ENCODE measurements at places on chromosomes 6 and 20. TPM values are rescaled to one million over a fixed set of nuclear protein-coding genes. Genes with fewer than 3 reads are reported as not detected.

Gene ID4
- 3.7 TPM for polyA plus RNA-seq

Gene FAM209A
- polyA plus RNA-seq = not detected

Gene MLIP
- not detected for polyA plus RNA-seq

Gene RWDD2A
- 3.7 TPM for polyA plus RNA-seq

Gene GINS1
- polyA plus RNA-seq = 31.7 TPM

GRCh38 chr6:14871221-14871620 is 374.6 kb upstream of the JARID2 start:
- no peak for DNase-seq

DNA sequence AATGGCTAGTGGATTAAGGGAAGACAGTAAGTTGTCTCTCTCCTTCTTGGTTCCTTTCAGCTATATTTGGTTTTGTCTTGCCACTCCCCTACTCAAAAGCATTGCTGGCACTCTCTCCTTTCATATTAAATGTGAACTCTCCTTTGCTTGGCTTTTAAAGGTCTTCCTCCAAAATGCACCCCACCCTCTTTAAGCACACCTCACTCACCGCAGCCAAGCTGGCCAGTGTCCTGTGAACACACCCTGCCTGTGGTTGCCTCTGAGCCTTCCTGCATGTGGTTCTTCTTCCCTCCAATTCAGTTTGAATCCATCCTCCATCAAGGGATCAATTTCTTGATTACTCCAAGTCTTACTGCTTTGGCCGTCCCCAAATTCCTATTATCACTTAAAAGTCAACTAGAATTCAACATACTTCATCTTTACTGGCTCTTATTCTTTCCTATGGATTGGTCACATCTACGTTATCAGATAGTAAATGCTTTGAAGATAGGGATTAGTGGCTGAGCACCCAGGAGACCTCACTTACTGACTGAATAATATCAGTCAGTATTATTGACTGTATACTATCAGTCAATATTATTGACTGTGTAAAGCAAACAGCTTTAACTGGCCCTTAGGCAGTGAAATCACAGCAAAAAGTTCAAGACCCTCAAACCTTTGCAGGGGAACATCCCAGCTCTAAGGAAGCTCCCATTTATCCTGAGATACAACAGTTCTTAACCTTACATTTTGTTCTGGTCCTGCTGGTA is 41.6 kb upstream of the SPDEF start:
- no peak for DNase-seq

DNA sequence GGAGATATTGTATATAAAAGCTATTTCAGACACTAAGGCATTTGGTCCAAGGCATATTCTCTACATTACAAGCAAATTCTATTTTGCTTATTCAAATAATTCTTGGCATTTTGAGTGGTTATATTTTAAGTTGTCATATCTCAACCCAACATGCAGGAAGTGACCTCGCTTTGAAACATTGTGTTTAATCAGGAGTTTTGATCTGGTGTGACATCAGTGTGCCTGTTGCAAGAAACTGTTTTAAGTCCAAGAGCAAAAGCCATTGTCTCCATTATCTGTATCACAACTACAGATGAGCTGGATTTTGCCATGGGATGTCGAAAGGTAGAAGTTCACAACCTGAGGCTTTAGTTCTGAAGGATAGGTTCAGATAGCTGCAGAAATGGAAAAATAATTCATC is 509.9 kb upstream of the ID4 start:
- no peak for DNase-seq

GRCh38 chr6:72787391-72788031 is 165.6 kb downstream of the KCNQ5 start:
- DNase-seq = peak; percentile 64

DNA sequence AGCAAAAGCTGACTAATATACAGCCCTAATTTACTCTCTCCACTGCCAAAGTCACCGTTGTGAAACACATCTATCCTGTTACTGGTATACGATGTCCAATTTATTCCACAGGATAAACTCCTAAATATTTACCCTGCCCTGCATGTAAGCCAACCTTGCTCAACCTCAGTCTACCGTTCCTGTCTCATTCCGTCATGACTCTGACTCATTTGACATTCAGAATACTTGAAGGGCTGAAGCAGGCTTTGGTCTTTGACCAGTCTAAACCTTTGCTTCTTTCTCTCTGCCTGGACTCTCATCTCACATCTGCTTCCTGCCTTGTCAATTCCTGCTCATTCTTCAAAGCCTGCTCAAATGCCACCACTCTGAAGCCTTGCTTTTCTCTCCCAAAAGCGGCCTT is 157.5 kb downstream of the SCP2D1 start:
- no peak for DNase-seq

- DNase-seq = no peak
Observed at GRCh38 chr6:26476896-26477295, 19.1 kb downstream of the BTN2A1 start.

- peak; percentile 1 for DNase-seq
Observed at GRCh38 chr20:11301699-11302098, 616.0 kb upstream of the BTBD3 start.

GRCh38 chr6:118298476-118299427 is 249.3 kb upstream of the PLN start:
- no peak for DNase-seq

DNA sequence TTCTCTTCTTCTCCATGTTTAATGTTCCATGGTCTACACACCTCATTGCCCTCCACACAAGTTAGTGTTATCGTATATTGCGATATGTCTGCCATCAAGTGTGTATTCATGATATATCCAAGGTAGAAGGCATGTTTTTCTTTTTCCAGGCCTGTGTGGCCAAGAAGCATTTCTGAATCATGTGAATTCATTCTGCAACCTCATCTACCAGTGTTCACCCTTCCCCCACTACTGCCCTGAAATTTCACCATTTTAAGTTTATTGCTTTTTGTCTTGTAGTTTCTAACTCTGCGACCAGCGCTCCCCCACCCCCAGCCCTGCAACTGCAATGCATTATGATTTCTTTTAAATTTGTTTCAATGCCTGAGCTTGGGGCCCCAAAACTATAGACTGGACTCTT is 618.0 kb upstream of the FLRT3 start:
- no peak for DNase-seq

GRCh38 chr6:3697609-3698008 is 53.9 kb downstream of the PXDC1 start:
- no peak for DNase-seq

DNA sequence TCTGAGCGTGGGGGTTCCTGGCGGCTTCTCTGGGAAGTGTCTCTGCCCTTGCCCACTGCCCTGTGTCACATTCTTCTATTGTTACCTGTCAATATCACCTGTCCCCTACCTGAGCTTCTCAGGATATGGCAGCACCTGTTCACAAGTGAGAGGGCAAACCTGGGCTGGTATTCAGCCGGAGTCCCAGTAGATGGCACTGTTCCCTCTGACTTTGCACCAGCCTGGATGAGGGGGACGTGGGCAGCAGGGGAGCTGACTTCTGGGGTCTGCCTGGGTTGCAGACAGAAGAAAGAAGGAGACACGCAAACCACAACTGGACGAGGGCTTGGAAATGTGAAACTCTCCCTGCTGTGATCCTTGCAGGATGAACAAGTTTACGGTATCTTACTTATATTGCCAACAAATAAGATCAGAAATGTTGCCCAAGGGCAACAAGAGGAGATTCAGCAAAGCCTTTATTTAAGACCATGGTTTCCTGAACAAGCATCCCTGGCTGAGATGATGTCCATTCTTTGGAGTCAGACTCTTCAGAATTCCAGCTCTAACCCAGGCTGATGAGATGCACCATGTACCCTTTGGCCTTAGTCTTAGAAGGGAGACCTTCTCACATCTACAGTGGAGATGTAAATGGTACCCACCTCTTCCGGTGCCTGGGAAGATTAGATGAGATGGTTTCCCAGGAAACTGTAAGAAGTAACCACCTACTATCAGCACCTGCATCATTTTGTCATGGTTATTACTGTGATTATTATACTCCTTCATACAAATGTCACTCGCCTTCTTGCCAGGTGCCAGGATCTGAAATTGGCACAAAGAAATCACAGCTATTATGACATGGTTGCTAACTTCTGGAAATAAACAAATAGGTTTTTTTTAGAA is 400.0 kb upstream of the CDH4 start:
- DNase-seq = peak; percentile 68

GRCh38 chr6:38170666-38171355 is 351.3 kb downstream of the ZFAND3 start:
- no peak for DNase-seq

DNA sequence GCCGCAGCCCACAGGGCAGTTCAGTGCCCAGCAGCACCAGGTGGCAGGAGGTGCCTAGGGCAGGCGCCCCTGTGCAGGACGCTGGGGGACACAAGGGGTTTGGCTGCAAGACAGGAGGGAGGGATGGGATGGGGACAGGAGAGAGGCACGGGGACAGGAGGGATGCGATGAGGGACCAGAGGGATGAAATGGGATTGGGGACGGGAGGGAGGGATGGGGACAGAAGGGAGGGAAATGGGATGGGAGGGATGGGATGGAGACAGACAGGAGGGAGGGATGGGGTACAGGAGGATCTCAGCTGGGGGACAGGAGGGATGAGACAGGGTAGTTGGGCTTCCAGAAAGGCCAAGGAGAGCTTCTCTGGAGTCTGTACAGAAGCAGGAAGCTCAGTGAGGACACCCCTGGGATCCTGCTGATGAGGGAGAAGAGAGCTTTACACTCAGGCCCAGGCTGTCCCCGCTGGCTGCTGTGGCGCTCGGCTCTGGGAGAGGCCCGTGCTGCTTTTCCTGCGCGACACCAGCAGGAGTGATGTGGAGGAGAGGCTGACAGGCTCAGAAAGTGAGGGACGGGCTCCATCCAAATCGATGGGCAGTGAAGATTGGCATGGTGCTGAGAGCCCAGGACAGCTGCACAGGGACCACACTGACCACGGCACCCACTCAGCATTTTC is 400.8 kb downstream of the SMOC2 start:
- DNase-seq = no peak

DNA sequence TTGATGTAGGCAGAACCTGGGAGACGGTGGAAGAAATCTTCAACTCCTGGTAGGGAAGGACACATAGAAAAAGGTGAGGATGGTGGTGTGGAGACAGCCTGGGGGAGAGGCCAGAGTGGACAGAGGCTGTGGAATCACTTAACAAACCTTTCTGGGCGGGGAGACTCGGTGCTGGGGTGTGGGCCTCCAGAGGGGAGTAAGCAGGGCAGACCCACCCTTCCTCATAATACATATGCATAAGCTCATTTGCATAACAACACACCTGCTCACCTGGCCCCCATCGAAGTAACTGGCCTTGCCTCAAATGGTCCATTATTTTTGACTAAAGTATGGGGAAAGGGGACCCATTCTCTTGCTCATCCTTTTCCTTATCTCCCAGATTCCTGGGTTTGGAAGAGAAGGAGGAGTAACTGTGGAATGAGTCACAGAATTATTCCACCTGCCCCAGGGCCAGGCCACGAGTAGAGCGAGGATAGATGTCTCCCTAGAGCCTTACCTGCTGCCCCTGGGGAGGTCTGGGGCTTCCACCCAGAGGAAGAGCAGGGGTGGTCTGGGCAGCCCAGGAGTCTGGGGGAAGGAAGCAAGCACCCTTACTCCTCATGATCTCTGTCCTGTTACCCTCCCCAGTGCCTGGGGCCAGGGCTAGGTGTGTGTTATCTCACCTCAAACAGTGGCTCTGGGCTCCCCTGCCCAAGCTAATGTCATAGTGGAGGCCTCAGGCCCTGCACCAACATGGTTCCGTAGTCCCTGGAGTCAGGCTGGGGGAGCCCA is 10.7 kb upstream of the VEGFA start:
- no peak for DNase-seq
